Bone marrow (tissue), 2 donors: ENCODE measurements at places on chromosomes 5 and 9.

- no peak for DNase-seq
Observed at GRCh38 chr9:79489261-79490000, 82.3 kb upstream of the TLE4 start.

- peak; percentile 56 for DNase-seq
Observed at GRCh38 chr9:131276094-131276888, at the start of gene FAM78A. Gene FAM78A (minus strand): TSS chr9:131276510. CDS start chr9:131276179, 331 bp downstream.

GRCh38 chr9:4195285-4195684 lies 104.6 kb downstream of the GLIS3 start:
- DNase-seq = no peak

- no peak for DNase-seq
Observed at GRCh38 chr5:10251405-10251804, 1.3 kb downstream of the CCT5 start.

DNA sequence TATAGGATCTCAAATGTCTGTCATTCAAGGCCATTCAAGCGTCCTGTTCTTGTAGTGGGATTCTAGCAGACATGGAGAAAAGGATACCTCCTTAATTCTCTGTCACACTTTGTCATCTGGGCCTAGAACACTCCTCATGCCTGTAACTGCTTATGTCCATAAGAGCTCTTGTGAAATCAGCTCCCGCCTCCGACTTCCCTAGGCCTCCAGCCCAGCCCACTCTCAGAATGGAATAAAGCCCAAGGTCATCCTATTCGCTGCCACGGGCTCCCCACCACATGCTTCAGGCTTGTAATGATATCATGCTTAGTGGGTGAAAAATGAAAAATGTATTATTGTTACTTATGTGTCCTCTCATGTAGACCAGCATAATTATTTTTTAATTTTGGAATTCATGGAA lies 632.5 kb downstream of the ISL1 start:
- no peak for DNase-seq

- DNase-seq = no peak
Observed at GRCh38 chr9:101571114-101571513, 23.7 kb downstream of the PPP3R2 start.
